Pancreas (tissue), 10 donors: ENCODE measurements at places on chromosomes 5 and 9. TPM values are rescaled to one million over a fixed set of nuclear protein-coding genes. Genes with fewer than 3 reads are reported as not detected.

Gene TRPM3
- 0.69 TPM for total RNA-seq

- H3K27me3 ChIP-seq: no peaks in the 10 kb centered on the region
- no peak overlapping the region for H3K4me3 ChIP-seq
- H3K4me1 ChIP-seq: no peaks in the 10 kb centered on the region
- no peaks in the 10 kb centered on the region for H3K36me3 ChIP-seq
Measured at GRCh38 chr5:162107591-162107990, 40.0 kb downstream of the GABRG2 start.

- no peak overlapping the region for H3K27ac ChIP-seq
- no peak for DNase-seq
- no peaks in the 10 kb centered on the region for H3K4me1 ChIP-seq
- H3K27me3 ChIP-seq: no peaks in the 10 kb centered on the region
- H3K4me3 ChIP-seq: no peak overlapping the region
- no peaks in the 10 kb centered on the region for H3K36me3 ChIP-seq
Measured at GRCh38 chr5:102531506-102531905, 32.7 kb upstream of the SLCO6A1 start.

Gene ACTBL2
- 0.37 TPM for total RNA-seq

DNA sequence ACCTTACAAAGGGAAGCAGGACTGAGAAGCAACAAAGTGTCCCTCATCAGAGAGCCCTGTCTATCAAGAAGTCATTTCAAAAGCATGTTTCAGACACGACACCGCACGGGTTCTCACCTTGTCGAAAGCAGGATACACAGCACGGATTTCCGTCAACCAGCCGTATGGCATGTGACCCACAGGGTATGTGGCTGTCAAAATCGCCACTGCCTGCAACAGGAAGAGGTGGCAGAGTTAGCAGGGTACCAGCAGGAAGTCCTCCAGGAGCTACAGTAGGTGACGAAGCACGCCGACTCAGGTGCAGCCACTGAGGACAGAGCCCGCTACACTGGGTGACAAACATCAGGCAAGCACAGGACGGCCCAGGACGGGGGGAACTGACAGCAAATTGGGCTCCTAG, 81.2 kb downstream of the OTULIN start:
- no peak for DNase-seq
- no peaks in the 10 kb centered on the region for H3K27me3 ChIP-seq
- H3K4me1 ChIP-seq: no peaks in the 10 kb centered on the region
- no peaks in the 10 kb centered on the region for H3K36me3 ChIP-seq
- no peak overlapping the region for H3K4me3 ChIP-seq

DNA sequence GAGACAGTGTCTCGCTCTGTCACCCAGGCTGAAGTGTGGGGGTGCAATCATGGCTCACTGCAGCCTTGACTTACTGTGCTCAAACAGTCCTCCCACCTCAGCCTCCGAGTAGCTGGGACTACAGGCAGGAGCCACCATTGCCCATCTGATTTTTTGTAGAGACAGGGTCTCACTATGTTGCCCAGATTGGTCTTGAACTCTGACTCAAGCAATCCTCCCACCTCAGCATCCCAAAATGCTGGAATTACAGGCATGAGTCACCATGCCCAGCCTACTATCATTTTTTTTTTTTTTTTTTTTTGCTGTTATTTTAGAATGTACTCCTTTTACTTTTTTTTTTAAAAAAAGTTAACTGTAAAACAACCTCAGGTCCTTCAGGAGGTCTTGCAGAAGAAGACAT, 449.0 kb downstream of the CCDC171 start:
- H3K27me3 ChIP-seq: no peaks in the 10 kb centered on the region
- no peak overlapping the region for H3K4me3 ChIP-seq
- no peaks in the 10 kb centered on the region for H3K36me3 ChIP-seq
- no peak for DNase-seq
- no peak overlapping the region for H3K27ac ChIP-seq
- no peaks in the 10 kb centered on the region for H3K4me1 ChIP-seq

Gene SPATA31D4
- total RNA-seq: not detected

DNA sequence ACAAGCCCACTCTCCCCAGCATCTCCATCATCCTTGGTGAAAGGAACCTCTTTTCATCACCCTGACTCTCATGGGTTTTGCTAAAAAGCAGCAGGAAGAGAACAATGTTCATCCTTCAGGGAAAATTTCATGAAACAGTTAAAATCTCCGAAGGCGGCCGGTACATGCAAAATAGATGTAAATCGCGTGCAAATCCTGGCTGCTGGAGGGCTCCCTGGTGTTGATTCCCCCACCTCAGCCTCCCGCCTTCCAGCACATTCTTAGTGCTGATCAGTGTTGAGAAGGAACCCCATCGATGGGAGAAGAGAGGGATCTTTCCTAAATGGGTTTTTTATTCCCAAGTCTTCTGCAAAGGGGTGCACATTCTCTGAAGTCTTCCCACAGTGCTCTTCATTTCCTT, 8.7 kb upstream of the GFI1B start:
- no peak for DNase-seq
- H3K27me3 ChIP-seq: no peaks in the 10 kb centered on the region
- no peak overlapping the region for H3K27ac ChIP-seq
- no peak overlapping the region for H3K4me3 ChIP-seq

Gene FGF1
- 0.08 TPM for total RNA-seq

Gene FCN2
- not detected for total RNA-seq

Gene CCDC192
- total RNA-seq: not detected

DNA sequence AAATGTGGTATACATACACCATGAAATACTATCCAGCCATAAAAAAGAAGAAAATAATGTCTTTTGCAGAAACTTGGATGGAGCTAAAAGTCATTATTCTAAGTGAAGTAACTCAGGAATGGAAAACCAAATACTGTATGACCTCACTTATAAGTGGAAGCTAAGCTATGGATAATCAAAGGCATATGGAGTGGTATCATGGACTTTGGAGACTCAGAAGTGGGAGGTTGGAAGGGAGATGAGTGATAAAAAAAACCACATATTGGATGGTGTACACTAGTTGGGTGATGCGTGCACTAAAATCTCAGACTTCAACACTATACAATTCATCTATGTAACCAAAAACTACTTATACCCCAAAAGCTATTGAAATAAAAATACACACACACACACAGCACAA, 24.5 kb downstream of the ADAMTS12 start:
- no peaks in the 10 kb centered on the region for H3K27me3 ChIP-seq
- no peak overlapping the region for H3K27ac ChIP-seq
- no peaks in the 10 kb centered on the region for H3K4me1 ChIP-seq
- no peak for DNase-seq

- DNase-seq: no peak
- no peaks in the 10 kb centered on the region for H3K27me3 ChIP-seq
- peaks cover 1% of the 10 kb centered on the region for H3K4me1 ChIP-seq
- H3K27ac ChIP-seq: no peak overlapping the region
- H3K4me3 ChIP-seq: no peak overlapping the region
Measured at GRCh38 chr9:92747459-92748232, 17.0 kb downstream of the BICD2 start.

Gene CDH10
- 0.35 TPM for total RNA-seq

Gene BAAT
- 13.9 TPM for total RNA-seq

Gene GMCL2
- total RNA-seq: not detected

DNA sequence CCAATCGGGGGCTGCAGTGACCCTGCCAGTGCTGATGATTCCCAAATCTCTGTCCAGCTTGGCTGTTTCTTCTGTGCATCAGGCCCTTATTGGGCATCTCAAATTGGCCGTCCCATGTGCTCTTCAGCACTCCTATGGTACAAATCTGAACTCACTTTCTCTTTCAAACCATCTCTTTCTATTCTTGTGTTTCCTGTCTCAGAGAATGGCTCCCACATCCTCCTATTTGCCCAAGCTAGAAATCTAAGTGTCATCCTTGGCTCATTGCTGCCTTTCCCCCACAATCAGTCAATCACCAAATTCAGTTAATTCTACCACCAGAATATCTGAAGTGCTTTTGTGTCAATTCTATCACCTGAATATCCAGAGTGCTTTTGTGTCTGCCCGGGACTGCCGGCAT, 336.6 kb downstream of the CWC27 start:
- no peaks in the 10 kb centered on the region for H3K4me1 ChIP-seq
- H3K36me3 ChIP-seq: no peaks in the 10 kb centered on the region
- no peak for DNase-seq
- no peak overlapping the region for H3K27ac ChIP-seq
- H3K27me3 ChIP-seq: no peaks in the 10 kb centered on the region
